ENCODE measurements at places on chromosomes 3 and 15.

GRCh38 chr3:31196881-31197364 lies 302.5 kb upstream of the GADL1 start:
- no peak for DNase-seq

DNA sequence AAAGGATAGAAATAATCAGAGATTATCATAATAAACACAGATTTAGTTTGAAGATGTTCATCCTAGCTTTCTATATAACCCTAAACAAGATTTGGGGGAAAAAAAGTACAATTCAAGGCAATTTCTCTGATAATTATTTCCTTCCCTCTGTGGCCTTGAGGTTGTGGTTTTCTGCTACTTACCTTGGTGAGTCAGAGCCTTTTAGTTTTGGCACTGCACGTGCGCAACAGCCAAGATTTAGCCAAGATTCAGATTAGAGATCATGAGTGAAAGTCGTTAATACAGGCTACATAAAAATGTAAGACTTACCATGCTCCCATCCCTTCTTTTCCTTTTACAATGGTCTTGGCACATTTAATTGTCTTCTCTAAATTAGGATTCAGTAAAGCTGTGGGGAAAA lies 6.7 kb downstream of the LYZL4 start:
- no peak for DNase-seq

DNA sequence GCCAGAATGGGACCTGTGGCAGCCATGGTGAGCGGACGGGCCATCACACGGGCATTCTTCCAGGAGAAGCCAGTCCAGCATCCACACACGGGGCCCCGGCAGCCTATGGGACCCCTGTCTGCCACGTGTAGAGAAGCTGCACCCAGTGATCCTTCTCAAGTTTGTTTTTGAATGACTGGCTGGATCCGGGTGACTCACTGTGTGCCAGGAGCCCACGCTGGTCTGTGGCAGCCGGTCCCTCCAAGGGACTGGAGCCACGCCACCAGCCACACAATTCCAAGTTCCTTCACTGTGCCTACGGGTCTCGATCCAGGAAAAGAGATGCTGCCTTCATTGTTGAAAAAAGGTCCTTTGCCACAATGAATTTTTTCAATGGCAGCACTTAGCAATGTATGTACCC lies 58.1 kb downstream of the ATP10A start:
- no peak for DNase-seq

- no peak for DNase-seq
Measured at GRCh38 chr15:64630396-64631107, 144.8 kb downstream of the RBPMS2 start.

DNA sequence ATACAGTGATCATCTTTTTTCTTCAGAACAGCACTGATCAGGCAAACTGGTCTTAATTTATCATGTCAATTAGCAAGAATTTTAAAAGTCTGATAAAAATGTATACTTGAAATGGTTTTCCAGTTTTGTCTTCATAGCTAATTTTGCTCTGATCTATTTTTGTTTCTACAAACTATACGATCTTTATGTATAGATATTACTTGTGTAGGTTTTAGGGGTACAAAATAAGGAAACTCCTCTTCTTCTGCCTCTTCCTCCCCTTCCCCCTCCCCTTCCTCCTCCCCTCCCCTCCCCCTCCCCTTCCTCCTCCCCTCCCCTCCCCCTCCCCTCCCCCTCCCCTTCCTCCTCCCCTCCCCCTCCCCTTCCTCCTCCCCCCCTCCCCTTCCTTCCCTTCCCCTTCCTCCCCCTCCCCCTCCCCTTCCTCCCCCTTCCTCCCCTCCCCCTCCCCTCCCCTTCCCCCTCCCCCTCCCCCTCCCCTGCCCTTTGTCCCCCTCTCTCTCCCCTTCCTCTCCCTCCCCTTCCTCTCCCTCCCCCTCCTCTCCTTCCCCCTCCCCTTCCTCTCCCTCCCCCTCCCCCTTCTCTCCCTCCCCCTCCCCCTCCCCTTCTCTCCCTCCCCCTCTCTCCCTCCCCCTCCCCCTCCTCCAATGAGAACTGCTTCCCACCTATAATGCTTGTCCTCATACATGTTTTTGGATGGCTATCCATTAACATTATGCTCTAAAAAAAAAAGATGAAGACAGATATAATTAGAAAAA lies 110.0 kb downstream of the PIK3R4 start:
- no peak for DNase-seq
